ENCODE measurements at places on chromosomes 11 and 22. TPM values are rescaled to one million over a fixed set of nuclear protein-coding genes. Genes with fewer than 3 reads are reported as not detected.

The NXPE2 gene
- not detected for total RNA-seq

The SEPTIN5 gene
- total RNA-seq, result 34.6 TPM

The MUC2 gene
- not detected for total RNA-seq

The RBMXL2 gene
- total RNA-seq, result not detected

The BIK gene
- 0.76 TPM for total RNA-seq

The TUB gene
- 2.3 TPM for total RNA-seq

The PELI3 gene
- 3.6 TPM for total RNA-seq

The CDC42BPG gene
- total RNA-seq, result 0.33 TPM

The SC5D gene
- 29.2 TPM for total RNA-seq

The C11orf98 gene
- total RNA-seq, result 43.4 TPM

The MUC5AC gene
- total RNA-seq, result not detected

The P4HA3 gene
- 43.8 TPM for total RNA-seq

The PATL1 gene
- total RNA-seq, result 19.9 TPM

The LUZP2 gene
- under 0.01 TPM for total RNA-seq

The MS4A3 gene
- not detected for total RNA-seq

The ALDH3B2 gene
- total RNA-seq, result not detected

The ZNF280B gene
- total RNA-seq, result 1.6 TPM

The ENDOD1 gene
- total RNA-seq, result 29.7 TPM

The SPI1 gene
- under 0.01 TPM for total RNA-seq

The PGA4 gene
- total RNA-seq, result not detected

The TSGA10IP gene
- not detected for total RNA-seq

The SNU13 gene
- total RNA-seq, result 89.8 TPM

The DTX4 gene
- 7.8 TPM for total RNA-seq

The UPK3A gene
- total RNA-seq, result not detected

The PRRG4 gene
- 0.33 TPM for total RNA-seq

The TMEM132A gene
- total RNA-seq, result 59.2 TPM

The GPR137 gene
- 16.3 TPM for total RNA-seq

The ACTN3 gene
- 0.19 TPM for total RNA-seq

The ANO9 gene
- total RNA-seq, result 0.33 TPM

The RAG2 gene
- total RNA-seq, result not detected

The TRMU gene
- 28.4 TPM for total RNA-seq

The PIWIL4 gene
- total RNA-seq, result 0.65 TPM

The KMT2A gene
- 56.4 TPM for total RNA-seq

The MGAT3 gene
- not detected for total RNA-seq

The TEX54 gene
- total RNA-seq, result 0.98 TPM

The MIOX gene
- not detected for total RNA-seq

The LIN7C gene
- 52.3 TPM for total RNA-seq

The GTSE1 gene
- total RNA-seq, result 8.8 TPM

The MYOD1 gene
- total RNA-seq, result not detected

The MRGPRX3 gene
- total RNA-seq, result not detected

The TSPAN32 gene
- not detected for total RNA-seq

The KRTAP5-8 gene
- not detected for total RNA-seq

The APOBEC3H gene
- total RNA-seq, result 0.33 TPM

The FADS3 gene
- total RNA-seq, result 165 TPM

The BLID gene
- total RNA-seq, result 8.2 TPM

The PIH1D2 gene
- 1.7 TPM for total RNA-seq

The OR52E2 gene
- total RNA-seq, result not detected

The KRTAP5-7 gene
- total RNA-seq, result not detected

The CASP5 gene
- total RNA-seq, result not detected

The DCDC1 gene
- under 0.01 TPM for total RNA-seq

The KRTAP5-11 gene
- not detected for total RNA-seq

The JAM3 gene
- total RNA-seq, result 80.5 TPM

The SLC7A4 gene
- total RNA-seq, result under 0.01 TPM

The APOL5 gene
- not detected for total RNA-seq

The FAM118A gene
- 51.6 TPM for total RNA-seq

The EP300 gene
- total RNA-seq, result 62.7 TPM

The FIBIN gene
- not detected for total RNA-seq
